ENCODE measurements at places on chromosomes 5 and 9.

DNA sequence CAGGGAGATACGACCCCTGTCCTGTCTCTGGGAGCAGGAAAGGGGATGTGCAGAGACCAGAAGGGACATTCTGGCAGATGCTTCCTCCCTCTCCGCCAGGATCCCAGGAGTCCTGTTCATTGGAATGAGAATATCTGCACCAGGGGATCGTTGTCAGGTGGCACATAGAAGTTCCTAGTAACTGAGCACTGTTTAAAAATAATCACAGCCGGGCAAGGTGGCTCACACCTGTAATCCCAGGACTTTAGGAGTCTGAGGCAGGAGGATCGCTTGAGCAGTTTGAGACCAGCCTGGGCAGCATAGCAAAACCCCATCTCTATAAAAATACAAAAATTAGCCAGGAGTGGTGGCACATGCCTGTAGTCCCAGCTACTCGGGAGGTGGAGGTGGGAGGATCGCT, 12.3 kb downstream of the SARDH start:
- DNase-seq = no peak

GRCh38 chr5:10248378-10249260, 1.1 kb downstream of the ATPSCKMT start:
- no peak for DNase-seq

DNA sequence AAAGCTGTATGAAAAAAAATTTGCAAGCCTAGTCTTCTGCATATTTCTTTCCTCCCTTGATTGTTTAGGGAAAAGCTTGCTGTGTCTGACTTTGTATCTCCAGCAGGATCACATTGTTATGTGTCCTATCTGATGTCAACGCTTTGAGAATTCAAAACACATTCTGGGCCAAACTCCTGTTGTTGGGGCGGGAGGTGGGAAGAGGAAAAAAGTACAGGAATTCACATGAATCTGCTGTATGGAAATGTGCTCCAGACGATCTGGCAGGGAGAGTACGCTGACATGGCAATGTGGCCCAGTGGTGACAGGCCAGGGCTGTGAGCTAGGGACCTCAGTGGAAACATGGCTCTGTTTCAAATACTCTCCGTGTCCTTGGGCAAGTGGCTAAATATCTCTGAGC, 87.4 kb upstream of the GNA14 start:
- peak; percentile 75 for DNase-seq

- peak; percentile 92 for DNase-seq
Measured at GRCh38 chr5:34685485-34686165, 29.5 kb downstream of the RAI14 start.

- DNase-seq = peak; percentile 21
Measured at GRCh38 chr9:112069318-112070169, 105.6 kb downstream of the SUSD1 start.

GRCh38 chr5:96528826-96529474, 95.9 kb upstream of the PCSK1 start:
- DNase-seq = no peak

DNA sequence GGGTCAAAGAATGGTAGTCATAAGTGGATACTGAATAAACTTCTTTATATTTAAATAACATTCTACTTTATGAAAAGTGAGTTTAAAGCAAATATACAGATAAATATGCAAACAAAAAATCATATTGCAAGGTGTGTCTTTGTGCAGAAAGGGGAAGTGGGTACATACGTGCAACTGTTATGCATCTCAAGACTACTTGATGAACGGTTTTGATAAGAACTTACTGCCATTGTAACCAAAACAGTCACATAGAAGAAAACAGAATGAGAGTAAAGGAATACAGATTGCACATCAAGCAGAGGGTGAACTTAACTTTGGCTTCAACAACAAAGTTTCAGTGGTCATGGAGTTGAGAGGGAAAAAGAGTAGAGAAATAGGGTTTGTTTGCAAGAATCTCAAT, 9.9 kb downstream of the CAMK4 start:
- DNase-seq = no peak

DNA sequence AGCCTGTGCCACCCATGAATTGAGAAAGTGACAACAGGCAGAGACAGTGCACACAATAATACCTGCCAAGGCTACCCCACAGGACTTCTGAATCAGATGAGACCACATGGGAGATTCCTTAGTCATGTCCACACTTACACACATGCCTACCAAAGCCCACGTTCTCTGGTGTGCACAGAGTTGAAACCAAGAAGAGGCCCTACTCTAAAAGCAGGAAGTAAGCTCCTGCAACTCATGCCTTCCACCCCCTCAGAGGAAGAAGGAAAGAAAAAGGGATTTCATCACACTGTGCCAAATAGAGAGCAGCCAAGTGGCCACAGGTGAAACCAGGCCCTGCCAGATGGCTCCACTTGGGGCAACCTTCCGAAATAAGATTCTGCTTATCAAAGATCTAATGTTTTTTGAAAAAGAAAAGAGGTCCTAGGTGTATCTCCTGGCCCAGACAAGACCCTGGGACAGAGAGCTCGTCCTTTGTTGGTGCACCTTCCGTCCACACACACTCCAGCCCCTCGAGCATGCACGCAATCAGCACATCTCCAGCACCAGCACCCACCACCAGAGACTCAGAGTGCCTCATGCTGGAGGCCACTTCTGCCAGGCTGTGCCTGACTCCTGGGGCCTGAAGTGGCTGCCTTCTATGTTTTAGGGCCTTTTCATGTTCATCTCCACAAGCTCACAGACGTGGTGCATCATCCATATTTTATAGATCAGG, 114.6 kb upstream of the SPOCK1 start:
- peak; percentile 67 for DNase-seq

DNA sequence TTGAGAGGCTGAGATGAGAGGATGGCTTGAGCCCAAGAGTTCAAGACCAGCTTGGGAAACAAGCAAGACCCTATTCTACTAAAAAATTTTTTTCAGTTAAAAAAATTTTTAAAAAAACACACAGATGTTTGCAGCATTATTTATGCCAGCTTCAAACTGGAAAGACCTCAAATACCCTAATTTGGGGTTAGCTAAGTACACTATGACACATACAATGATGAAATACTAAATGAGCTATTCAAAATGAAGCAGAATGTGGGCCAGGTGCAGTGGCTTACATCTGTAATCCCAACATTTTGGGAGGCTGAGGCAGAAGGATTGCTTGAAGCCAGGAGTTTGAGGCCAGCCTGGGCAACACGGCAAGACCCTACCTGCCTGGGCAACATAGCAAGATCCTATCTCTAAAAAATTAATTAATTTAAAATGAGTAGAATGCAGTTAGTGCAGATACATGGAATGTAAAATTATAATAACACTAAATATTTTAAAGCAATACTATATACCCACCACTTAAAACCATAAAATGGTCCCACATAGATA, 44.9 kb downstream of the LHFPL2 start:
- peak; percentile 19 for DNase-seq

DNA sequence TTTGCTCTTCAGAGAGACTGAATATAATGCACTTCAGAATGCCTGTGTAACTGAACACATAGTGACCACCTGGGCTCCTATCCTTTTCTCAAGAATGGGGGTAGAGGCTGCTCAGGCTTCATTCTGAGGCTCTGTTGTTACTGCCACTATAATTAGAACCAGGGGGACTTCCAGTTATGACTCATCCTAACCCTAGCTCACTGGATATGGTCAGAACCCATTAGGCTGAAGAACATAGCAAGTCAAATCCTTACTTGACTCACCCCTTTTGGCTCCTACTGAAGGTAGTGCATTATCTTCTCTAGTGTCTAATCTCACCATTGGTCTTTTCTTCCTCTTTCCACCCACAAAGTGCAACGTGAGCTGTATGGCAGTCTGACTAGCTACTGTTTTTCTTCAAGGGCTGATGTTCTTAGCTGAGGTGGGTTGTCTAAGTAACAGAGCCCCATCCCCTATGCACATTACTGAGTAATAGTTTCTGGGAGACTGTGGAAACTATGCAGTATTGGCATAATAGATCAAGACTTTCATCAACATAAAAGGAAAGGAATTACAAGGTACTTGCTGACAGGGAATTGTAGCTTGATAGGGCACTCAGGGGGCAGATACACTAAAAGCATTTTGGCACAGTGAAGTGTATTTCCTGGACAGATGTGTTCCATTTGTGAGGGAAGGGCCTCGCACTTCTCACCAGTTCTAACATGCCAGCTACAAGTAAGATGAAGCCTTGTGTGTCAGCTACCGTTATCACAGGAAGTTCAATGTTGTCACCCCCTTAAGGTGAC, 431.0 kb upstream of the MEF2C start:
- peak; percentile 90 for DNase-seq

DNA sequence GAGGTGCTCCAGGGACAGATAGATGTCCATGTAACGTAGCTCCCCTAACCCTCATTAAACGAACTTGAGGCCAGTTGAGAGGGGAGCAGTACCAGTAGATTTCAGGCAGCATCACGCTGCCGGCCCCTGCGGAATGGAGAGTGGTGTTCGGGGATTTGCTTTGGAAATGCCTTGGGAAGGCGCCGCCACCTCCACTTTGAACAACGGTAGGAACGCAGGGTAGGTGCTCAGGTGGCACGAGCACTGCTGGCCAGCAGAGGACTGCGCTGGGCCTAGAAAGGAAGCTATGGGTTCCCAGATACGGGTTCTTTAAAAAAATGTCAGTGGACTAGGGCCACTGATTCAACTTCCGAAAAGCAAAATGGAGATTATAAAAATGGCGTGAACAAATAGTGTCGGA, 271.8 kb downstream of the FANCC start:
- DNase-seq = no peak

DNA sequence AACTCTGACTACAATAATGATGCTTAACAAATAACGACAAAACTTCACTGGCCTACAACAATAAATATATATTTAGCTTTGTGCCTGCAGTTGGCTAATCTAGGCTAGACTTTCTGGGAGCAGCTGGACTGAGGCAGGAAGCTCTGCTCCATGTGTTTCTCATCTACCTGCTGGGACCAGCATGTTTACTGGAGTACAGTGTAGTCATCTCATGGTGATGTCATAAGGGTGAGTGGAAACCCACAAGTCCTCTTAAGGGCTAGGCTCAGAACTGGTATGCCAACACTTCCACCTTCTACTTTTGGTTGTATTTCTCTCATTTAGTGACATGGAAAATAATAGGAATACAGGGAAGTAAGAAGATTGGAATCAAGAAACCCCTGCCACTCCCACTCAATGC, 85.7 kb upstream of the NIPBL start:
- DNase-seq = peak; percentile 9

DNA sequence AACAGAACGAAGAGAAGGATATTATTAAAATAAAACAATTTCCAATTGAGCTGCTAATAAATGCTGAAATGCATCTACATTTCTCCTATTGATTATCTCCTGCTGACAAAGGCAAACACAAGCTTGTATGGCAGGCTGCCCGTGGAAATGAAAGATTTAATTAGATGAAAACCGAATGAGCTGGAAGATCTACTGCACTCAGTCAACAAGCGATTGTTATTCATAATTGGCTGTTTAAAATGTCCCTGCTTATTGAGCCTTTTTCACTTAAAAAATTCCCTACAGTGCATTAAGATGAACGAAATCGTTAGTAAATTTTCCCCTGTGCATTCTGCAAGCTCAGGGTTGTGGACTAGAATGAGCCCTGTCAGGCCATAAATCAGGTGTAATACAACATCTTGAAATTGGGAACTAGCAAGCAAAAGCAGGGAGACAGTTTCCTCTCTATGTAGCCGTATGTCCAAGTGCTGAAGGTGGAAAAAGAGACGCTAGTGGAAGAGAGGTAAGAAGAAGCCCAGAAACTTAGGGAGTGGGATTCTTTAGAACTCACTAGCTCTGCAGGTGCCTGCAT, 28.5 kb upstream of the KIF4B start:
- no peak for DNase-seq

GRCh38 chr5:38497946-38498345, 58.5 kb downstream of the LIFR start:
- peak; percentile 10 for DNase-seq

- DNase-seq = no peak
Measured at GRCh38 chr9:136055715-136056545, 39.2 kb downstream of the NACC2 start.

GRCh38 chr5:79924936-79925893, 65.8 kb downstream of the MTX3 start:
- peak; percentile 52 for DNase-seq

GRCh38 chr5:1746371-1747078, 53.1 kb downstream of the MRPL36 start:
- DNase-seq = no peak

DNA sequence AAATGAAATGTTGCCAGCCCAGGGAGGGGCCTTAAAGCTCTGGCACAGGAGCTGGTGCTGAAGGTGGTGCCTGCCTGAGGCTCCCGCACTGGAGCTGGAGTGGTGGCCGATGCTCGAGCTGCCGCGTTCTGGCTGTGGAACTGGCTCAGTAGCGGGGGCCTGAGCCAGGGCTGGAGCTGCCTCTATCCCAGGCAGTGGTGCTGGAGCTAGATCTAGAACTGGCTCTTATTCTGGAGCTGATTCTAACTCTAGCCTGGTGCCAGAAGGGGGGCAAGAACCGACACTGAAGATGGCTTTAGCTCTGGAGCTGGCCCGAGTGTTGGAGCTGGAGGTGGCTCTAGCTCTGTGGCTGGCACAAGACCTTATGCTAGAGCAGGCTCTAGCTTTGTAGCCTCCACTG, 19.2 kb downstream of the OBP2B start:
- no peak for DNase-seq

- no peak for DNase-seq
Measured at GRCh38 chr5:16477541-16477940, 11.9 kb upstream of the ZNF622 start.

- peak; percentile 39 for DNase-seq
Measured at GRCh38 chr9:135858491-135859185, 48.7 kb downstream of the CAMSAP1 start.

- no peak for DNase-seq
Measured at GRCh38 chr9:90593646-90594045, 49.0 kb downstream of the DIRAS2 start.

DNA sequence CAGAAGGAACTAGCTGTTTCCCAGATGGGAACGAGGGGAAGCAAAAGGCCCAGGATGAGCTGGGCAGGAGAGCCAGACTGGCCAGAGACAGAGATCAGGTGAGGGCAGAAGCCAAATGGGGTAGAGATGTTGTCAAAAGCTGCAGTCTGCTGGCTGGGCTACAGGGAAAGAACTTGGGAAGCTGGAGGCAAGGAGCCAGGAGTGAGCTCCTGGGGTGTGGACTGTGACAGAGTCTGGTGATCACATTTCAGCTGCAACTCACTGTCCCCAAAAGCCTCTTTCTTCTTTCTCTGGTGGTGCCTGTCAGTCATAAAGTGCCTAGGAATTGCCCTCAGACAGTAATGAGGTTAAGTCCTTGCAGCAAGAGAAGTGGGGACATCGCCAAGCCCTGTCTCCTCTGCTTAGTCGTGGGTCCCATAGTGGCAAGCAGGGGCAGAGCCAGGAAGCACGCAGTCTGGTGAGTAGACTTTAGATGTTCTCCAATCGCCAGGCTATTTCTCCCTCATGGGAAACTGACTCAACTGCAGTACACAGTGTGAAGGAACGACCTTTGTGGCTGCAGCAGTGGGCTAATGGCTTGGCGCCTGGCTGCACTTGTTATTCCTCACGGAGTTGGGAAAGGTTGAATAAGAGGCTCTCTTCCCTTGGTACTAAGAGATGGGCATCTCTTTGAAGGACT, 2.5 kb upstream of the FSD1L start:
- DNase-seq = peak; percentile 70

- no peak for DNase-seq
Measured at GRCh38 chr9:137325799-137326198, 23.7 kb upstream of the NRARP start.

- DNase-seq = no peak
Measured at GRCh38 chr5:110031402-110032140, 341.8 kb downstream of the MAN2A1 start.

GRCh38 chr5:30878296-30878695, 315.2 kb upstream of the CDH6 start:
- no peak for DNase-seq

All from GM23248 (cell line).